ENCODE measurements at places on chromosomes 5 and 9. TPM values are rescaled to one million over a fixed set of nuclear protein-coding genes. Genes with fewer than 3 reads are reported as not detected.
A peak's percentile ranks its signal among the peaks of the same experiment; 100 is the strongest.

The EGFLAM gene
- polyA plus RNA-seq: not detected

The TRUB2 gene
- 17.6 TPM for polyA plus RNA-seq

The WDR70 gene
- polyA plus RNA-seq: 24.8 TPM

- no peak for DNase-seq
These were observed 77.7 kb upstream of the ADAMTSL1 start for GRCh38 chr9:18396102-18396728.

GRCh38 chr9:129419382-129419899 lies 201.5 kb downstream of the C9orf50 start:
- no peak for DNase-seq

GRCh38 chr5:926417-927171 lies 33.9 kb downstream of the TRIP13 start:
- peak; percentile 22 for DNase-seq

- DNase-seq: no peak
These were observed 16.4 kb downstream of the FGF1 start for GRCh38 chr5:142669477-142669876.

DNA sequence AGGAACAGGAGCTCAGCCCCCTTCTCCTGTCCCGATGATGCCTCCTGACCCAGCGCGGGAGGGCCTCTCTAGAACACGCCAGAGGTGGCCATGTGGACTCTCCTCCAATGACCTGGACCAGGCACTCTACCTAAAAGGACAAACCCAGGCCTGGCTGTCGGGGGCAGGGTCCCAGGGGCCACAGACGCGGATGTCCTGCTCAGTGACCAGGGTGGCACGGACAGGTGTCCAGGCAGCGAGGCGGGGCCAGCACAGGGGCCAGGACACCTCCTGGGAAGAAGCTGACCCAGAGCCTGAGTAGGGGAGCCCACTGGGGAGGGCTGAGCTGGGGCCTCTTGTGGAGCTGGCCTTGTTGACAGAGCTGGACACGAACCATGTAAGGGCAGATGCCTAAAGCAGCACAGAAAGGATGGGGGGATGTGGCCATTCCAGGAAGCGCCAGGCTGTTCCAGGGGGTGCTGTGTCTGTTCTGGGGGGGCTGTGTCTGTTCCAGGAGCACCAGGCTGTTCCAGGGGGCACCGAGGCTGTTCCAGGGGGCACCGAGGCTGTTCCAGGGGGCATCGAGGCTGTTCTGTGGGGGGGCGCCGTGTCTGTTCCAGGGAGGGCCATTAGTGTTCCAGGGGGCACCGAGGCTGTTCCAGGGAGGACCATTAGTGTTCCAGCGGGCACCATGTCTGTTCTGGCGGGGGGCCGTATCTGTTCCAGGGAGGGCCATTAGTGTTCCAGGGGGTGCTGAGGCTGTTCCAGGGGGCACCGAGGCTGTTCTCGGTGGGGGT lies 30.5 kb downstream of the EXD3 start:
- DNase-seq: no peak

DNA sequence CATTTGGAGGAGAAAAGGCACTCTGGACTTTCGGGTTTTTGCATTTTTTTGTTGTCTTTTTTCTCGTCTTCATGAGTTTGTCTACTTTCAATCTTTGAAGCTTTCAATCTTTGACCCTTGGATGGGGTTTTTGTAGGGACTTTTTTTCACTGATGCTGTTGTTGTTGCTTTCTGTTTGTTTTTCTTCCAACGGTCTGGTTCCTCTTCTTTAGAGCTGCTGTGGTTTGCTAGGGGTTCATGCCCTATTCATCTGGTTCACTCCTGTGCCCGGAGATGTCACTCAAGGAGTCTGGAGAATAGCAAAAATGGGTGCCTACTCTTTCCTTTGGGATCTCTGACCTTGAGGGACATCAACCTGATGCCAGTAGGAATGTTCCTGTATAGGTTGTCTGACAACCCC lies 378.6 kb upstream of the TYRP1 start:
- DNase-seq: no peak

DNA sequence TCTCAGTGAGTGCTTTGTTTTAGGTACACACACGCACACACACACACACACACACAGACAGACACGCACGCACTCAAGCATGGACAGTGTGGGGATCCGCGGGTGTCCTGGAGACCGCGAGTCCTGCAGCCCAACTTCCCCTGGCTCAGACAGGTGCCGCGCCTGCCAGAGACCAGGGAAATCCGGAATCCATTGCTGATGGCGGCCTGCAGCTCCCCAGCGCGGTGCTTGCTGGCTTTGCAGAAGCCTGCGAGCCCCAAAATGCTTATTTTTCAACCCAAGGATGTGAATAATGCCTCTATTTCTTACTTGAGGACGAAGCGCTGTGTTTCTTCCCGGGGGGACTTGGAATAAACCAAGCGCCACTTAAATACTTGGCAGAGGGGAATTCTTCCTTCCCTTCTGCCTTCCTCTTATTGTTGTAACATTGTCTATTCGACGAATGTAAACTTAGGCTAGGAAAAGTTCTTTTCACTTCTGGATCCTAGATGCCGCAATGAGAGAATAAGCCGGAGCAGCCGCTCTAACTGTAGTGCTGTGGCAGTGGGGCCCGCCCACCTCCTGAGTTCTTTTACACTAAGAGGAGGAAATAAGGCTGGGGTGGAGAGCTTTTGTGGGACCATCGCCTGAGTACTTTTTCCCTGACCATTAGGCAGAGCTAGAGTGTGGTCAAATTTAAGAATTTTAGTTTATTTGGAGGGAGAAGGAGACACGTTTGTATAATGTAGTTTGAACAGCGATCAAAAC lies 802 bp downstream of the ITGA2 start:
- peak; percentile 1 for DNase-seq

- no peak for DNase-seq
These were observed 85.1 kb downstream of the BRINP1 start for GRCh38 chr9:119284118-119284517.
